ENCODE measurements at places on chromosomes 2 and 18. TPM values are rescaled to one million over a fixed set of nuclear protein-coding genes. Genes with fewer than 3 reads are reported as not detected.

GRCh38 chr2:190846746-190847145, 33.9 kb upstream of the GLS start:
- H3K4me3 ChIP-seq = no peak overlapping the region
- no peaks in the 10 kb centered on the region for H3K36me3 ChIP-seq
- no peaks in the 10 kb centered on the region for H3K27me3 ChIP-seq
- no peak overlapping the region for H3K27ac ChIP-seq
- no peak for DNase-seq
- H3K4me1 ChIP-seq = no peaks in the 10 kb centered on the region

- H3K27me3 ChIP-seq = no peaks in the 10 kb centered on the region
- no peak overlapping the region for H3K27ac ChIP-seq
- DNase-seq = no peak
- H3K4me1 ChIP-seq = no peaks in the 10 kb centered on the region
- H3K4me3 ChIP-seq = no peak overlapping the region
Observed at GRCh38 chr2:63444565-63445288, 143.6 kb downstream of the WDPCP start.

DNA sequence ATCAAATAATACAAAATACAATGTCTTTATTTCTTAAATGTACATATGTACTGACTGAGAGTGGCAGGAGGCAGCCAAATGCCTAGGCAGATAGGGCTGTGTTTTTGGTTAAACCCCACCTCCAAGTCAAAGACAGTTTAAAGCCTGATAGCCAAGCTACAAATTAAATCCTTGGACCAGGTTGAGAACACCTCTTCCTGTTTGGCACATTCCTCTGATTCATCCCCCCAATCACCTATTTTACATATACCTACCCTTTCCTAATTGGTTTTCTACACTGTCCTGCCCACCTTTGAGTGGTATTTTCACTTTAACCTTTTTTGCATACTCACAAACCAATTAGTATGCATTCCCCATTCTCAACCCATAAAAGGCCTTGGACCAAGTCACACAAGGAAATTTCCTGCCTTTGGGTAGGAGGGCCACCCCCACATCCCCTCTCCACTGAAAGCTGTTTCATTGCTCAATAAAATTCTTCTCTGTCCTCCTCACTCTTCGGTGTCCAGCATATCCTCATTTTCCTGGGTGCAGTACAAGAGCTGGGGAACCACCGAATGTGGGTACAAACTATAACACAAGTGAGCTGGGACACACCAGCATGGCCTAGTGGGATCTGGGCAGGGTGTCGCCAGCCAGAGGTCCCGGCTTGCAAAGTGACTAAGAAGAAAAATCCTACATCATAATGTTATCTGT, 149.1 kb downstream of the UBE2E3 start:
- H3K36me3 ChIP-seq = no peaks in the 10 kb centered on the region
- no peak overlapping the region for H3K4me3 ChIP-seq
- no peak overlapping the region for H3K27ac ChIP-seq
- no peaks in the 10 kb centered on the region for H3K4me1 ChIP-seq
- no peak for DNase-seq
- H3K27me3 ChIP-seq = no peaks in the 10 kb centered on the region

DNA sequence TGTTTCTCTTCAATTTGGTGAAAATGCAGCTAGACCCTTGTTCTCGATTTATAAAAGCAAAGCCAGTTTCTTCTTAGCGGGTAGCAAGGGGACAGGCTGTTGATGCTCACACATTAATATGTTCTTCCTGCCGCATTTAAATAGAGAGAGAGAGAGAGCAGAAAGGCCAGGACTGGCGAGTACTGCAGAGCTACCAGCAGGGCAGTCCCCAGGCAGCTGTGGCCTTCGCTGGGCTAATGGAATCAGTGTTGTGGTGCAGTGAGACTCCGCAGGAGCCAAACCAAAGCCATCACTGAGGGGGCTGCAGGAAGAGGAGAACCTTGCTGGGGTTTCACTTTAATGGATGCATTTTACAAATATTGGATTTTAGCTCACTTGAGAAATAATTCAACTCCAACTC, 223.6 kb downstream of the ACTR3 start:
- H3K4me1 ChIP-seq = no peaks in the 10 kb centered on the region
- DNase-seq = no peak
- H3K27ac ChIP-seq = no peak overlapping the region

GRCh38 chr2:124798551-124798950, 773.5 kb downstream of the CNTNAP5 start:
- H3K27me3 ChIP-seq = peaks cover 3% of the 10 kb centered on the region
- DNase-seq = no peak
- no peak overlapping the region for H3K4me3 ChIP-seq
- H3K36me3 ChIP-seq = no peaks in the 10 kb centered on the region
- H3K27ac ChIP-seq = no peak overlapping the region

- H3K4me1 ChIP-seq = peaks cover 15% of the 10 kb centered on the region
- no peaks in the 10 kb centered on the region for H3K27me3 ChIP-seq
- no peak overlapping the region for H3K4me3 ChIP-seq
- H3K27ac ChIP-seq = no peak overlapping the region
- no peak for DNase-seq
- no peaks in the 10 kb centered on the region for H3K36me3 ChIP-seq
Observed at GRCh38 chr2:1633936-1634587, 110.3 kb downstream of the PXDN start.

Gene CYTIP
- total RNA-seq = 3.3 TPM

DNA sequence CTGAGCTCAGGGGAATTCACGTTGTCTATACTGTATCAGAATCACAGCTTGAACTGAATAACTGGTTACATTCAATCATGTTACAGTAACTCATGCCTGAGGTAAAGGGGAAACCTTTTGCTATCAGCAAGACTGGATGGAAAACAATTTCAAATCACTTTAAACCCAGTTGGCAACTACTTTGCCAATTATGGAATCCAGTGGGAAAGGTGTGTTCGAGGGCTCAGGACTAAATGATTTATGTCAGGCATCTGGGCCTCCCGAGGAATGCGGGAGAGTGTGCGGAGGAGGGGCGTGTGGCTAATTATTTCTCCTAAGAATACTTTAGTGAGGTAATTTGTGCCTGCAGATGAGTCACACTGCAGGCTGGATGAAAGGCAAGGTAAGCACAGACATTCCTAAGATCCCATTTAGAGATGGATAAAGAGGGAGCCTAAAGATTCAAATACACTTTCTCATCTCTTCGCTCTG, 100.1 kb downstream of the HRH4 start:
- no peaks in the 10 kb centered on the region for H3K27me3 ChIP-seq
- no peaks in the 10 kb centered on the region for H3K36me3 ChIP-seq
- DNase-seq = no peak

Gene DNAJC5G
- not detected for total RNA-seq

DNA sequence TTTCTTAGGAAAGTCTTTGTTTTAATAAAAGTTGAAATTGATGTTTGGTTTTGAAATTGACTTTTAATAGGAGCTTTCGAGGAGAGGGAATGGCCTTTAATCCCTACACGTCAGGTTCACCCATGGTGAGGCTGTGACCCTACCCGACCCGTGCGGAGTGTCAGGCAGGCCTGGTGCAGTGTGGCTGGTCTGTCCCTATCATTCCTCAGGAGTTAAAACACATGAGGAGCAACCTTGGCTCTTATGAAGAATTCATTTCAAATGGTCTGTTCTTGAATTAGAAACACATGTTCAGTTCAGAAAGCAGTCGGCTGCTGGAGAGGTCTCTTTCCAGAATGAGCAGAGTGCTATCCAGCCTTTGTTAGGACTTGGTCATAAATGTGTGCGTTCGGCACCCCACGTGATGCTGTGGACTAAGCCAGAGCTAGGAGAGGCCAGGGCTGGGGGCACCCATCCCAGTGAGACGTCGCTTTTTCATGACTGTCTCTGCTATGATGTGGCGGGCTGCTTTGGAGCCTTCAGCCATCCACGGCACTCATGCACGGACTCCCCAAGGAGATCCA, 54.7 kb downstream of the EMILIN2 start:
- no peaks in the 10 kb centered on the region for H3K4me1 ChIP-seq
- DNase-seq = no peak
- no peaks in the 10 kb centered on the region for H3K36me3 ChIP-seq
- no peak overlapping the region for H3K4me3 ChIP-seq
- H3K27ac ChIP-seq = no peak overlapping the region
- no peaks in the 10 kb centered on the region for H3K27me3 ChIP-seq
